Activated T-cell treated with anti-CD3 and anti-CD28 coated beads, Interleukin-2, amount 50 U/mL, for 4 hours (primary cell): ENCODE measurements at places on chromosomes 13 and 19. TPM values are rescaled to one million over a fixed set of nuclear protein-coding genes. Genes with fewer than 3 reads are reported as not detected.

The SYNGR4 gene
- not detected for total RNA-seq

The PSG7 gene
- total RNA-seq: not detected

- no peak for DNase-seq
Measured at GRCh38 chr13:36666477-36667229, 7.2 kb upstream of the SERTM1 start.

DNA sequence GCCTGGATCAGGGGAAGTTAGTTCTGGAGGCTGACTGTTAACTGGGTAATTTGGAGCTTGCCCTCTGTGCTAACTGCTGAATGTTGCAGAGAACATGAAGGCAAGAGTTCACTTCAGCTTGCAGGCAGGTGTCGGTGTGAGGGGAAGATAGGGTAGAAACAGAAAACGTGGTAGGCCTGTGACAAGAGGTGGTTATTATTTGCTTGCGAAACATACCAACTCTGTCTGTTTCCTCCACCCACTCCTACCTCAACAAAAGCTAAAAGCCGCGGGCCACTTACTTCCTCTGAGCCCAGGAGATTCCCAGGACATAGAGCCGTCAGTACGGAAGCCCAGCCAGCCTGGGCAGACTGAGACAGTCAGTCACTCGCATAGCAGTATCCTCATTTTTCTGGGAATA is 119.2 kb upstream of the ABCC4 start:
- no peak for DNase-seq

DNA sequence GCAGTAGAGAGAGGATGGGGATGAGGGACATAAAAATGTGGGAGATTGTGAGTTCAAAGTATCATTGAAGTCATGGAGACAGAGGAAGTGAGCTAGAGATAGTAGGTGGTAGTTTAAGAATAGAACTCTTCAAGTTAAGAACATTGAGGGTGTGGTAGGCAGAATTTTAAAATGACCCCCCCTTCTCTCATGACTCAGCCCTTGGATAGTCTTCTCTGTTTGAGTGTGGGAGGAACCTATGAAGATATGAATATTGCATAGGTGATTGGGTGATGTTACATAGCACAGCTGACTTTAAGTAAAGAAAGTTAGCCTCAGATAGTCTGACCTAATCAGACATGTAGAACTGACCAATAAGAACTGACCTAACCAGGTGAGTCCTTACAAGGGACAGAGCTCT is 418.6 kb downstream of the FOXO1 start:
- DNase-seq: no peak

DNA sequence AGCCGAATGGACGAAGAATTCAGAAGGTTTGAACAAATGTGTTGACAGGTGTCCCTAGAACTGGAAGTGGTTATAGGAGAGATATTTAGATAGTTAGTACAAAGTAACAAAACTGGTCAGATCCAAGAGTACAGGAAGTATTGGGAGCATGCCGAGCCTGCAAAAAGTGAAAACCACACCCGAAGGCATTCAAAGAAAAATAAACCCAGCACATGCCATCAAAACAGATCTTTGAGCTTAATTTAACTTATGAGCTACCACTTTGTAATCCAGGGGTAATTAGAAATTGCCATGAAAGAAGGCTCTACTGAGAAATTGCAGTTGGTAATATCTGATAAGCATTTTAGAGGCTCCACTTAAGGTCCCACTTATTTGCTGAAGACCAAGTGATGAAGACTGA is 214.2 kb downstream of the DNAJC15 start:
- no peak for DNase-seq

DNA sequence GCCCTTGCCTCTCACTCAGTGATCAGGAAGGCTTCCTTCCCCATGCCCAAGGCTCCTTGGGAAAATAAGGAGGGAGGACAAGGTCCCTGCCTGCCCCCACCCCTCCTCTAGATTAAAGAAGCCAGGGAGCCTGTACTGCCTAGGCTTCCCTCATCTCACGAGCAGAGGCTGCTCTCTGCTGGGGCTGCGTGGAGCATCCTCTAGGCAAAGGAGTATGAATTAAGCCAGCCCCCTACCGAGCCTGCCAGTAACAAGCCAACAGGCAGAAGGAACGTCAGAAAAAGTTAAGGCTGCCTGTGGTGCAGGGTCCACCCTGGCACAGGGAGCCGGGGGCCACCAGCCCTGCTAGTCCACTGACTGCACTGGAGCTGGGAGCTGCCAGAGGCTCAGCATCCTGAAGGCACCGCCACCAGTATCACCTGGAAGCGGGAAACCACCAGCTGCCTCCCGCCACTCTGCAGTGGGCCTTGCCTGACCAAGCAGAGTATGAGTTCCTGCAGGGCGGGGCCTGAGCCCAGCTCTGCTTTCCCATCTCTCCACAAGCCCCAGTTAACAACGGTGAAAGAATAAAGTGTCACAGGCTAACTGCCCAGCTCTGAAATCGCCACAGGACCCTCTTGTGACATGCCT is 6.8 kb downstream of the NAPA start:
- no peak for DNase-seq

- no peak for DNase-seq
Measured at GRCh38 chr19:34577531-34578101, 96.1 kb downstream of the WTIP start.

DNA sequence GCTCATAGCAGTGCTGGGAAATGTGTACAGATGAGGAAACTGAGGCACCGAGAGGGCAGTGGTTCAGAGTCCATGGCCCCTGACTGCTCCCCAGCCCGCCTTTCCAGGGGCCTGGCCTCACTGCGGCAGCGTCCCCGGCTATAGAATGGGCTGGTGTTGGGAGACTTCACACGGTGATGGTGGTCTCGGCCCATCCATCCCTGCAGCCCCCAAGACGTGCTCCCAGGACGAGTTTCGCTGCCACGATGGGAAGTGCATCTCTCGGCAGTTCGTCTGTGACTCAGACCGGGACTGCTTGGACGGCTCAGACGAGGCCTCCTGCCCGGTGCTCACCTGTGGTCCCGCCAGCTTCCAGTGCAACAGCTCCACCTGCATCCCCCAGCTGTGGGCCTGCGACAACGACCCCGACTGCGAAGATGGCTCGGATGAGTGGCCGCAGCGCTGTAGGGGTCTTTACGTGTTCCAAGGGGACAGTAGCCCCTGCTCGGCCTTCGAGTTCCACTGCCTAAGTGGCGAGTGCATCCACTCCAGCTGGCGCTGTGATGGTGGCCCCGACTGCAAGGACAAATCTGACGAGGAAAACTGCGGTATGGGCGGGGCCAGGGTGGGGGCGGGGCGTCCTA is 15.9 kb downstream of the LDLR start:
- DNase-seq: no peak
